ENCODE measurements at places on chromosomes 11 and 22.

- DNase-seq = no peak
These were observed 2.3 kb downstream of the EFEMP2 start for GRCh38 chr11:65870307-65870658.

GRCh38 chr11:62707277-62707861 is at the start of the genes BSCL2 and GNG3:
BSCL2 (minus strand) TSS chr11:62707424; CDS start chr11:62707195, 229 bp downstream.
GNG3 (plus strand) TSS chr11:62707676; CDS start chr11:62708296, 620 bp downstream.
- DNase-seq = peak; percentile 91

- DNase-seq = no peak
These were observed 534.3 kb upstream of the ARHGAP42 start for GRCh38 chr11:100152766-100153165.

GRCh38 chr11:46865340-46865739 is 19.3 kb upstream of the CKAP5 start:
- DNase-seq = no peak

DNA sequence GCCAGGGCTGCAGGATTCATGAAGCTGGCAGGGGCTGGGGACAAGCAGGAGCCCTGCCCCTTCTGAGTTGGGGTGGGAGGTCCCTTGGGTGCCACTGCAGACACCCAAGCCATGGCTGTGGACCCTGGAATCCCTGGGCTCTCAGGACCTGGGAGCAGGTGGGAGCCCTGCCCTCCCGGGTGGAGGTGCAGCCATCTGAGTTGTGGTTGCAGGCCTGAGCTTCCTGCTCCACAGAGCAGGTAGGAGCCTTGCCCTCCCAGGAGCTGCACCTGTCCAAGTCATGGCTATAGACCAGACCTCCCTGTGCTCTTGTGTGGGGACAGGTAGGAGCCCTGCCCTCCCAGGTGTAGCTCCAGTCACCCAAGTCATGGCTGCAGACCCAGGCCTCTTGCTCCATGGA is 113.5 kb downstream of the ARHGAP20 start:
- DNase-seq = no peak

- DNase-seq = no peak
These were observed 14.8 kb downstream of the PIWIL4 start for GRCh38 chr11:94581926-94582325.

- no peak for DNase-seq
These were observed 7.6 kb downstream of the KCNJ5 start for GRCh38 chr11:128898580-128899344.

GRCh38 chr22:48627203-48627602 is 1200.5 kb downstream of the BRD1 start:
- no peak for DNase-seq

- no peak for DNase-seq
These were observed 4.6 kb upstream of the BIRC3 start for GRCh38 chr11:102312667-102313066.

- DNase-seq = no peak
These were observed 607 bp upstream of the ROBO4 start for GRCh38 chr11:124898263-124898680.

DNA sequence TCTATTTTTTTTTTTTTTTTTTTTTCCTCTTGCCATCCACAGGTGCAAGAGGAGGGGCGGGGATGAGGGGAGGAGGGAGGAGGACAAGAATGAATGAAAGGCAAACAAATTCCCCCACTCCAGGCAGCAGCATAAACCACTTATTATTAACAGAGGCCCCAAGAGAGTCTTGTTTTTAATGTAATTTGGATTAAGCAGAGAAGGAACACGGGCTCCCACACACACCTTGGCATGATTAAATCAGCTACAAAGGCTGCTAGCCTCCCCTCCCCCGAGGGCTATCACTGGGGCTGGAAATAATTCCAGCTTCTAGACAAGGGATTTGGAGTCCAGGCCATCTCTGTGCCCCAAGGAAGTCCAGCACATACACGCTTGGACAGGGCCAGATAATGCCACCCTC is 93.4 kb upstream of the DRD2 start:
- DNase-seq = no peak

- DNase-seq = no peak
These were observed 24.0 kb downstream of the RAB30 start for GRCh38 chr11:83047515-83048225.

- DNase-seq = no peak
These were observed 131.8 kb downstream of the TRIM44 start for GRCh38 chr11:35794333-35794732.

All from nephron progenitor cell (in vitro differentiated cells).